ENCODE measurements at places on chromosomes 3 and 15. TPM values are rescaled to one million over a fixed set of nuclear protein-coding genes. Genes with fewer than 3 reads are reported as not detected.

The CLDN16 gene
- not detected for total RNA-seq

The GABRB3 gene
- 7.4 TPM for total RNA-seq

The SENP8 gene
- total RNA-seq: 4.6 TPM

The PCLAF gene
- 7.9 TPM for total RNA-seq

The SCN11A gene
- total RNA-seq: 0.18 TPM

The TM6SF1 gene
- total RNA-seq: 5.9 TPM

The MYLK gene
- 30.7 TPM for total RNA-seq

The NTRK3 gene
- total RNA-seq: not detected

The DAG1 gene
- total RNA-seq: 143 TPM

The EEFSEC gene
- 15.6 TPM for total RNA-seq

The CORO2B gene
- 22.6 TPM for total RNA-seq

- H3K4me1 ChIP-seq: peaks cover 11% of the 10 kb centered on the region
- H3K36me3 ChIP-seq: no peaks in the 10 kb centered on the region
- H3K27ac ChIP-seq: no peak overlapping the region
- no peak overlapping the region for H3K4me3 ChIP-seq
- no peak for DNase-seq
Measured at GRCh38 chr15:29454506-29454905, 184.9 kb upstream of the NSMCE3 start.

DNA sequence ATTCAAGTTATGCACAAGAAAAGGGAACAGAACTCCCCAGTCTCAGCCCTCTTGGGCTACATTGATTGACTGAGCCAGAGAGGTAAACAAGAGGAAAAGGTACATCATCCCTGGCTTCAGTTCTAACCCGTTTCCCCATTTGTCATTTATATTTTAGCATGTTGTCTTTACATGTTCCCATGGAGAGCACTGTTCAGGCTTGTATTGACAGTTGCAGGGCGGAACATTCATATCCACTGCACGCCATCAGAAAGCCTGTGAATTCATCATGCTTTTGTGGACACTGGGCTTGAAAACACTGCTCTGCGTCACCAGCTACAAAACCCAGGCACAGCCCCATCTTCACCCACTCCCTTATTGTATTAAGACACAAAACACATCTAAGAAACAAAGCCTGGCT, 240.9 kb upstream of the EIF1B start:
- no peaks in the 10 kb centered on the region for H3K27me3 ChIP-seq
- DNase-seq: no peak
- peaks cover 3% of the 10 kb centered on the region for H3K4me1 ChIP-seq
- H3K36me3 ChIP-seq: no peaks in the 10 kb centered on the region
- H3K4me3 ChIP-seq: no peak overlapping the region

DNA sequence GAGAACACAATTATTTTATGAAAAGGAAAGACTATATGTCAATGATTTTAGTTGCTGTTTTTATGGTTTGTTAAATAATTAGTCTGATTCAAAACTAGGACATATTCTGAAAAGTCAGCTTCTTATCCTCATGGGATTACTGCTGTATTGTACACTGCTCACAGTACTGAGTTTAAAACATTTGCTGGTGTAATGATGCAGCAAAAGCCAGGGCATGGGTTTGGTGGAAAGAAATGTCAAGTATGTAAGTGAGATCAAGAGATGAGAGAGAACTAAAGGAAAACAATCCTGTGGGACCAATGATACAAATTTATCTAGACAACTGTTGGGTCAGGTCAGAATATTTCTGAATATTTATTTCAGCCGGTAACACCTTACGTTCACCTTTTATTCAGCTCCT, 210.1 kb upstream of the ARHGEF26 start:
- peaks cover 2% of the 10 kb centered on the region for H3K27me3 ChIP-seq
- H3K4me3 ChIP-seq: no peak overlapping the region
- no peak overlapping the region for H3K27ac ChIP-seq
- no peak for DNase-seq
- no peaks in the 10 kb centered on the region for H3K36me3 ChIP-seq

DNA sequence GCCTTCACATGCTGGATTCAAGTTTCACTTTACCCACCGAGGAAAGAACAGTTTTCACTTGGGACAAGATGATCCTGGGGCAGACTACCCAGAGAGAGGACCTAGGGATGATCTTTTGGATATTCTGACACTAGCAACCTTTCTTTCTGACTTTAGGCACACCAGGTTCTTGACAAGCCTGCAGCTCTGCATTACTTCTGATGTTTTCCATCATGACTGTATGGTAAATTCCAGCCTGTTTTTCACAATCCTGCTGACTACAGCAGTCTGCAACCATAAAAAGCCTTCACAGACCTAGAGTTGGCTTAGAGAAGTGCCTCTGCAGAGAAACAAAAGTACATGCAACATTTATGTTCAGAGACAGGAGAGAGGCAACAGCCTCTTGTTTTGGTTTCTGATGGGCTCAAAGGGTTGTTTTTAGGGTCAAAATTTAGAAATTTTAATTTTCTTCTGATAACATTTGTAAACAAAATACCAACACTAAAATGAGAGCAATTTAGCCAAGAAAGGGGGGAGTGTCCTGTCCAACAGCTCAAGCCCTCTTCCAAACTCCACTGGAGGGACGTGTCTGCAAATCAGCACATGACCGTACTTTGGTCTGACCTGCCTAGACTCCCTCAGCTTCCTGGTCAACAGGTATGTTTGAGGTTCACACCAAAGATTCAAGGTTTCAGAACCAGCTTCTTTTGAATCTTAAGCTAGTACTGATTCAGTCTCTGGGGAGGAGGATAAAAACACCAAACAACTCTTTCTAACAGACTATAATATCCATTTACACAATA, 799 bp downstream of the ABI3BP start:
- H3K36me3 ChIP-seq: no peaks in the 10 kb centered on the region
- no peaks in the 10 kb centered on the region for H3K27me3 ChIP-seq
- H3K4me1 ChIP-seq: peaks cover 56% of the 10 kb centered on the region
- peak overlapping the region; percentile 82 for H3K4me3 ChIP-seq

DNA sequence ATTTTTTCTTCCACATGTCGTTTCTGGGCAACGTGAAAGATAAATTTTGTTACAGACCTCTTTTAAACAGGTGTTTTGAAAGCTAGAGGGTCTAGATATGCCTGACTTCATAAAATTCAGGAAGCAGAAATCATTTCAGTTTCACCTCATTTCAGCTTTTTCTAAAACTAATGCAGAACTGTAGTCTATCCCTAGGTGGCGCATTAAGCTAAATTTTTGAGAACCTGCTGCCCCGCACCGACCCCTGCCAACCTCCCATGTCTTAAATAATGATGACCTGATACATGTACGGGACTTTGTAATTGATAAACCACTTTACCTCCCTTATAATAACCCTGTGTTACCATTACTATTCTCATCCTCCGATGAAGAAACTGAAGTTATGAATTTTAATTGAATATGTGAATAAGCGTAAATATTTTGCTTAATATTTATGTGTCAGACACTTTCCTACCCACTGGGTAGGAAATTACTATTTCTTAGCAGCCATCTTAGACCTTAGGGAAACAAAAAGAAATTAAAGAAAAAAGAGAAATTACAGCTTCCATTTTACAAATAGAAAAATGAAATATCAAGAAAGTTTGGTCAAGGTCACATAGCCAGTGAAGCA, 78.7 kb upstream of the GCNT3 start:
- H3K4me1 ChIP-seq: peaks cover 2% of the 10 kb centered on the region
- H3K36me3 ChIP-seq: no peaks in the 10 kb centered on the region
- H3K4me3 ChIP-seq: no peak overlapping the region
- no peak for DNase-seq
- peaks cover 24% of the 10 kb centered on the region for H3K27me3 ChIP-seq

DNA sequence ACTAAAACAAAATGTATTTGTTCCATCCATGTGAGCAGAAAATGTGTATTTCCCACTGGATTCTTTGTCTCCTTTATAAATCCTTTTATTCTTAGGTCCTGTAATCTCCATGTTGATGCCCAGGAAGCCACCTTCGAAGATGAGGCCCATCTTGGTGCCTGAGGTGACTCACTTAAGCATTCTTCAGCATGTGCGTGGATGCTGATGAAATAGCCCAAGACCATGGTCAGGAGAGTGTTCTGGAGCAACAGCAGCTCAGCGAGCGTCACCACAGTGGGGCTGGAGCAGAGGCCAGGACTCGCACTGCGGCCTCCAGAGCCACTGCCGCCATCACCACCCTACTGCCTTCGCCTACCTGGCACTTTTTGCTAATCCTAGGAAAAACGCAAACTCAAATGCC, 520.9 kb downstream of the FHIT start:
- no peaks in the 10 kb centered on the region for H3K36me3 ChIP-seq
- no peak for DNase-seq
- H3K4me1 ChIP-seq: no peaks in the 10 kb centered on the region
- H3K27me3 ChIP-seq: no peaks in the 10 kb centered on the region
- no peak overlapping the region for H3K27ac ChIP-seq

GRCh38 chr3:176759815-176760506, 437.3 kb downstream of the TBL1XR1 start:
- no peak for DNase-seq
- no peak overlapping the region for H3K4me3 ChIP-seq
- H3K27ac ChIP-seq: no peak overlapping the region
- H3K4me1 ChIP-seq: no peaks in the 10 kb centered on the region
- no peaks in the 10 kb centered on the region for H3K36me3 ChIP-seq

- DNase-seq: no peak
- H3K27me3 ChIP-seq: peaks cover 4% of the 10 kb centered on the region
- H3K27ac ChIP-seq: no peak overlapping the region
- peaks cover 2% of the 10 kb centered on the region for H3K36me3 ChIP-seq
Measured at GRCh38 chr3:133667118-133667517, 5.4 kb upstream of the TOPBP1 start.

DNA sequence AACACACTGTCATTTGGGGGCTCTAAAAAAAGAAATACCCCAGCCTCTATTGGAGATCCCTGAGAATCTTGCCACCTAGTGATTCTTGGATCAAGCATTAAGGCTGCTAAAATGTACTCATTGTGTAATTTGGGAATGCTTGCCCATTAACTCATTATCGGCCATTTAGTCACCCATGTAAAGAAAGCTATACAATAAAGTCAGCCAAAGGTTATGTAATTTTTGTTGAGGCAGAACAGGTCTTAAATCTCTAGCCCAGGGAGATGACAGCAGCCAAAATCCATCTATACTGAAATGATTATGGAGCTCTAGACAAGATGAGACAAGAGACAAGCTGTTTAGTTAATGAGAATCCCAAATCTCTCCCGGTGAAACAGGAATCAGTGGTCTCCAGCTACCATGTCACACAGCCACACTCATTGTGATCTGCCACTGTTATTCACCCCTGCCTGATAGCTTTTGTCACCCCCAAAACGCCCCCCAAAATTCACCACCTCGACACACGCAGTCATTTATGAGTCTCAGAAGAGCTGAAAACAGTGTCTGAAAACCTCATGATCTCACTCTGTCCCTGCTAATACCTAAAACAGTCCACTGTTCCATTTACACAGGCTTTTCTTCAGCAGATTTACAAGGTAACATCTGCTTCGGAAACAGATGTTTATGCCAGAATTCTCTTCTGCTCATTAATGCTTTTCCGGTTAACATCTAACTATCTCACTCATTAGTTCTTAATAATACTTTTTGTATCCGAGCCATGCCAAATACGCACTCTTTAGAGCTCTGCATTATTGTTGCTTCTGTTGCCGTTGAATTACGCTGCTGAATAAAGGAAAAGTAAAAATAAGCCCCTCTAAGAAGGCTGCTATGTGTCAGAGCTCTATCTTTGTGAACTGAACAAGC, 138.5 kb downstream of the RORA start:
- H3K4me1 ChIP-seq: peaks cover 5% of the 10 kb centered on the region
- peaks cover 3% of the 10 kb centered on the region for H3K27me3 ChIP-seq
- no peak overlapping the region for H3K27ac ChIP-seq
- H3K36me3 ChIP-seq: no peaks in the 10 kb centered on the region
- DNase-seq: no peak
- no peak overlapping the region for H3K4me3 ChIP-seq

GRCh38 chr3:168620854-168621253, 525.1 kb upstream of the GOLIM4 start:
- DNase-seq: no peak
- no peaks in the 10 kb centered on the region for H3K27me3 ChIP-seq
- no peak overlapping the region for H3K27ac ChIP-seq
- H3K4me3 ChIP-seq: no peak overlapping the region

DNA sequence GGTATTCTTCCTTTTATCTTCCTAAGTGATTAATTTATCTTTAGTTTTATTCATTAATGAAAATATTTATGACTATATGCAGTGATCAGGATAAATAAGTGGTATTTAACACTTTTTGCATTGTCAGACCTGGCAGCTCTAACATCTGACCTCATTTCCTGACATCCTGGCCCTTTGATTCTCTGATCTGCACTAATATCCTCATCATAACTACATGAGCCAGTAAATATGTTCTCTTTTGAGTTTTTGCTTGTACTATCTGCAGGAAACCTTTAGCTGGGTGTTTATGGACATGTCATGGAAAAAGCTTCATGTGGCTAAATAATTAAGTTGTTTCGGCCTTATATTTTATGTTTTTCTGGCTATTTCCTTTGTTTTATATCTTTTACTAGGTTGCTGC, 10.5 kb downstream of the NKTR start:
- H3K36me3 ChIP-seq: peaks cover 15% of the 10 kb centered on the region
- H3K4me1 ChIP-seq: peaks cover 37% of the 10 kb centered on the region
- no peaks in the 10 kb centered on the region for H3K27me3 ChIP-seq
- no peak overlapping the region for H3K27ac ChIP-seq
- no peak overlapping the region for H3K4me3 ChIP-seq

GRCh38 chr3:11718637-11719405, 75.1 kb upstream of the VGLL4 start:
- DNase-seq: no peak
- no peaks in the 10 kb centered on the region for H3K27me3 ChIP-seq
- H3K36me3 ChIP-seq: no peaks in the 10 kb centered on the region
- H3K27ac ChIP-seq: peak overlapping the region; percentile 95

DNA sequence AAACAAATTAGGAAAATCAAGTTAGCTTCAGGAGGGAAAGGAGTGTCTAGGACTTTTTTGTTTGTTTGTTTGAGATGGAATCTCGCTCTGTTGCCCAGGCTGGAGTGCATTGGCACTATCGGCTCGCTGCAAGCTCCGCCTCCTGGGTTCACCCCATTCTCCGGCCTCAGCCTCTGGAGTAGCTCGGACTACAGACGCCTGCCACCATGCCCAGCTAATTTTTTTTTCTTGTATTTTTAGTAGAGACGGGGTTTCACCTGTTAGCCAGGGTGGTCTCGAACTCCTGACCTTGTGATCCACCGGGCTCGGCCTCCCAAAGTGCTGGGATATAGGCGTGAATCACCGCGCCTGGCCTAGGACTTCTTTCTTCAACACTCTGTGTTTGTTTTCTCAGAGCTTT, 171.1 kb downstream of the NLGN1 start:
- no peak overlapping the region for H3K27ac ChIP-seq
- DNase-seq: no peak
- no peak overlapping the region for H3K4me3 ChIP-seq
- H3K36me3 ChIP-seq: no peaks in the 10 kb centered on the region

DNA sequence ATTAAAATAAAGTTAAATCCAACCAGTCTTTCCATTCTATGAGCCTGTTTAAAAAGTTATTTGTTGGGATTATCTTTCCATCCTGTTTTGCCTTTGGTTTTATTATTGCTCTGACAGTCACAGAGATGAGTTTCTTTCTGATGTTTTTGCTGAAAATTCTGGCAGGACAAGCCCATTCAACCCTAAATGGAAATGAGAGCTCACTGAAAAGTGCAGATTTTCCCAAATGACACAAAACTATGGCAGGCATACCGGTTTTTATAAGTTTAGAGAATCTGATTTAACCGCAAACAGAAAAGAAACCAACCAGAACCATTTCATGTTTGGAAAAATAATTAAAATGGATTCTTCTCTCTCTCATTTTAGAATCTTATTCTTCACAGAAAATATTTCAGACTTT, 238.1 kb upstream of the SGO1 start:
- H3K36me3 ChIP-seq: no peaks in the 10 kb centered on the region
- DNase-seq: no peak
- no peak overlapping the region for H3K4me3 ChIP-seq
- H3K4me1 ChIP-seq: no peaks in the 10 kb centered on the region

GRCh38 chr3:122727294-122727693, 46.7 kb downstream of the PARP14 start:
- no peak for DNase-seq
- H3K4me3 ChIP-seq: no peak overlapping the region
- no peaks in the 10 kb centered on the region for H3K4me1 ChIP-seq
- no peak overlapping the region for H3K27ac ChIP-seq
